Stimulated activated CD8-positive, alpha-beta memory T cell treated with anti-CD3 and anti-CD28 coated beads, Interleukin-15, amount 100 ng/mL, for 1 hour (primary cell): ENCODE measurements at places on chromosomes 1 and 21.

- no peak for DNase-seq
Observed at GRCh38 chr1:78214334-78214733, 168.6 kb downstream of the GIPC2 start.

GRCh38 chr1:161531986-161532643 lies 7.8 kb downstream of the HSPA6 start:
- DNase-seq, result no peak

DNA sequence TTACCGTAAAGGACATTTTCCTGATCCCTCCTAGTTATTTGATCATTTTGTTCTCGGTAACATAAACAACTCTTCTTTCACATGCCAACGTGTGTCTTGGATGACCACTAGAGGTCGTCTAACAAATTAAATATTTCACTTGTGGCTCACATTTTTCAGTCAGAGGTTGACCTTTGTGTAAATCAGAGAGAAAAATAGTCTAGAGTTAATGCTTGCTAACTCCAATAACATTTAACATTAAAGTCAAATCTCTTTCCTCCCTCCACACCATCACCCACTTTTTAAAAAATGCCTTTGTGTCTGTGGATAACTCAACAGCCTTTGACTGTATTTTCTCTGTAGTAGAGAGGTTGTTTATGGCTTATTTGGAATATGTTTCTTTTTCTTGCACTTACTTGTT lies 220.5 kb upstream of the B3GALT2 start:
- no peak for DNase-seq

DNA sequence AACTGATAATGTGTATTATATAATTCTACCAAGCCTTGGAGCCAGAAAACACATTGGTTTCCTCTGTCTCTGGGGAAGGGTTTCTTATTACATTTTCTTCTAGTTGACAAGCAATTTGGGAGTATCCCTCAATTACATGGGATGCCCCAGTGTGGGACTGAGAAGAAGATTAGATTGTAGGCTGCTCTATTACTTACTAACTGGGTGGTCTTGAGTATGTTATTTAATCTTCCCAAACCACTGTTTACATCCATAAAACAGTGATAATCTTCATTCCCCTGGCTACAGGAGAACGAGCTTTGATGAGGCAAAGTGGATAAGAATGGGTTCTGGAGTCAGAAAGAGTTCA lies 105.8 kb downstream of the TSEN15 start:
- no peak for DNase-seq

DNA sequence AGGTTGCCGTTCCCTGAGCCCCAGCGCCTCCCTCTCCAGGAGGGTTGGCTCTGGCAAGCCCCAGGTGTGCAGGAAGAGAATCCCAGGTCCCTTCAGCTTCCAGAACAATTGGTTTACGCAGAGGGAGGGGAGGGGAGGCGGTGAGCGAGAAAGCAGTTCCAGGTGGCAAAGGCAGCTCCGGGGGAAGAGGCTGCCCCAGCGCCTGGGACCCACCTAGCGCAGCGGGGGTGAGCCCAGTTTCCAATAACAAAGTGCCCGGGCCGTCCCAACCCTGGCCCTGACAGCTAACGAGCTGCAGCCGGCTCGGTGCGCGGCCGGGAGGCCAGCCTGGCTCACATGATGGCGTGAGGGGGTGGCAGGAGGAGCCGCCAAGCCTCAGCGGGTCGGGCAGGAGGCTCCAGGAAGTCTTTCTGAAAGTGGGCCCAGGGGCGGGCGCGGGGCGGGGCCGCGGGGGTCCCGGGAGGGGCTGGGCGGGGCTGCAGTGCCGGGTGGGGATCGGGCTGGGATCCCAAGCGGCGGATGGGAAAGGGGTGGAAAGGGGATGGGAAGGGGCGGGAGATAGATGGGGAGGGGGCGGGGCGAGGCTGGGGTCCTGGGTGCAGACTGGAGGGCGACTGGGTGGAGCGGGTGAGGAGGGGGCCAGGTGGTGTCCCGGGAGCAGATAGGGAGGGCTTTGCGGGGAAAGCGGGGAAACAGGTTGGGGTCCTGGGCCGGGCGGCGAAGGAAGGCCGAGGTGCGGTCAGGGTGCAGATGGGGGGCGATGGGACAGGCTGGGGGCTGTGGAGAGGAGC lies 22.8 kb downstream of the DHRS3 start:
- DNase-seq, result no peak

DNA sequence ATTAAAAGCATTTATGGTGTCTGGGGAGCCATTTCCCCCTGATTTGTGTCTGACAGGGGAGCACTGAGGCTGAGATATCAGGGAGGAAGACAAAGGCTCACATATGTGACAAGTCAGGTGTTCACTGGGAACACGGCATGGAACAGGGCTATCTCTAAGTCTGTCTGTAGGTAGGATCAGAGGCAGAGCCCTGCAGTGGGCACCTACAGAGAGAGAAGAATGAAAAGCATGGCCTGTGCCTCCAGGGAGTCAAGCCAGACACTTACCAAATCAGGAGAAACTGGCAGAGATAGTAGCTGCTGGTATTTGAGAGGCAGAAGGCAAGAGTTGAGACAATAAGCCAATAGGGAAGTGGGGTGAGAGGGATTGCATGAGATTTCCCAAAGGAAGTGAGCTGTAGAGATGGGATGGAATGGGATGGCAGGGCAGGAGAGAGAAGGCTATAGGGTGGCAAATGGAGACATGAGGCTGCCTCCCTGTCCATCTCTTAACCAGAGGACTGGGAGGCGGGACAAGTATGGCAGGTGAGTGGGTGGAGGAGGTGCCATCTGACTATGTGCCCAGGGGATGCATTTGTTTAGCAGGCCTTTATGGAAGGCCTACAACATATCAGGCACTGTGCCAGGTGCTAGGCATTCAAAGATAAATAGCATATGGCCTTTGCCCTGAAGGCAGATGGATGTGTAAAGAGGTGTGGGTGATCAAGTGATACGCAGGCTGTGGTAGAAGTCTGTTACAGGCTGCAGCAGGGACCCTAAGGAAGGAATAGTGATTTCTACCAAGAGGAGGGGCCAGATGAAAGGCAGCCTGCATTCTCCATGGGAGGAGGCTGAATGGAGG lies 136.2 kb upstream of the IPO9 start:
- DNase-seq, result no peak

DNA sequence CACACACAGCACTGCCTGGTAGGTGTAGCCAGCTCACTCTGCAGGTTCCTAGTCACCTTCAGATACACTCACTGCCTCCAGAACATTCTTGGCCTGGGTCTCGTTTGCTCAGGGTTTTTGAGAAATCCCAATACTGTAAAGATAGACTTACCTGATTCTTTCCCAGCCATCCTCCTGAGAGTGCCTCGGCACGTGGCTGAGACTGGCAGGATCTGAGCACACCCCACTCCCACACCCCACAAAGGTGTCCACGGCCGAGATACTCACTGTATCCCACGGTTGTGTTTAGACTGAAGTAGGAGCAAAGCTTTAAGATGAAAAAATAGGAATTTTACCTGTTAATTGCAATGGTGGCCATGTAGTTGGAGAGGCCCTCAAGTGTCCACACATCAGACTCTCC lies 33.4 kb downstream of the SNAP47 start:
- DNase-seq, result no peak

DNA sequence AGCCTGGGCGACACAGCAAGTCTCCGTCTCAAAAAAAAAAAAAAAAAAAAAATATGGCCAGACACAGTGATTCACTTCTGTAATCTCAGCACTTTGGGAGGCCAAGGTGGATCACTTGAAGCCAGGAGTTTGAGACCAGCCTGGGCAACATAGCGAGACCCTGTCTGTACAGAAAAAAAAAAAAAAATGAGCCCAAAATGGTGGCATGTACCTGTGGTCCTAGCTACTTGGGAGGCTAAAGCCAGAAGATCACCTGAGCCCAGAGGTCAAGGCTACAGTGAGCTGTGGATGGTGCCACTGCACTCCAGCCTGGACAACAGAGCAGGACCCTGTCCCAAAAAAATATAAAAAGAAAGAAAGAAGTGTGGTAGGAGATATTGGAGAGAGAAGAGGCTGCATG lies 1.7 kb upstream of the TESK2 start:
- DNase-seq, result no peak

DNA sequence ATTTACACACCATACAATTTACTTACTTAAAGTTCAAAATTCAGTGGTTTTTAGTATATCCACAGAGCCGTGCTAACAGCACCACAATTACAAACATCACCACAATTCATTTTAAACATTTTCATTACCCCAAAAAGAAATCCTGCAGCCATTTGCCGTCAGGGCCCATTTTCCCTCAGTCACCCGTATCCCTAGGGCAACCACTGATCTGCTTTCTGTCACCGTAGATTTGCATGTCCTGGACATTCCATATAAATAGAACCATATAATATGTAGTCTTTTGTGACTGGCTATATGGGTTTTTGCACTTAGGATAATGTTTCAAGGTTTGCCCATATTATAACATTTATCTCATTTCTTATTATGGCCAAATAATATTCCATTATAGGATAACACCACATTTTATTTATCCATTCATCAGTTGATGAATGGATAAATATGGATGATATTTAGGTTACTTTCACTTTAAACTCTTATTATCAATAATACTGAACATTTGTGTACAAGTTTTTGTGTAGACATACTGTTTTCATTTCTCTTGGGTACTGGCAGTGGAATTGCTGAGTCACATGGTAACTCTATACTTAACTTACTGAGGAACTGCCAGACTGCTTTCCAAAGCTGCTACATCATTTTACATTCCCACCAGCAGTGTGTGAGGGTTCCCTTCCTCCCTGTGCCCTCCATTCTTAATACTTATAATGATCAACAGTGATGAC lies 68.9 kb downstream of the ST3GAL3 start:
- no peak for DNase-seq

DNA sequence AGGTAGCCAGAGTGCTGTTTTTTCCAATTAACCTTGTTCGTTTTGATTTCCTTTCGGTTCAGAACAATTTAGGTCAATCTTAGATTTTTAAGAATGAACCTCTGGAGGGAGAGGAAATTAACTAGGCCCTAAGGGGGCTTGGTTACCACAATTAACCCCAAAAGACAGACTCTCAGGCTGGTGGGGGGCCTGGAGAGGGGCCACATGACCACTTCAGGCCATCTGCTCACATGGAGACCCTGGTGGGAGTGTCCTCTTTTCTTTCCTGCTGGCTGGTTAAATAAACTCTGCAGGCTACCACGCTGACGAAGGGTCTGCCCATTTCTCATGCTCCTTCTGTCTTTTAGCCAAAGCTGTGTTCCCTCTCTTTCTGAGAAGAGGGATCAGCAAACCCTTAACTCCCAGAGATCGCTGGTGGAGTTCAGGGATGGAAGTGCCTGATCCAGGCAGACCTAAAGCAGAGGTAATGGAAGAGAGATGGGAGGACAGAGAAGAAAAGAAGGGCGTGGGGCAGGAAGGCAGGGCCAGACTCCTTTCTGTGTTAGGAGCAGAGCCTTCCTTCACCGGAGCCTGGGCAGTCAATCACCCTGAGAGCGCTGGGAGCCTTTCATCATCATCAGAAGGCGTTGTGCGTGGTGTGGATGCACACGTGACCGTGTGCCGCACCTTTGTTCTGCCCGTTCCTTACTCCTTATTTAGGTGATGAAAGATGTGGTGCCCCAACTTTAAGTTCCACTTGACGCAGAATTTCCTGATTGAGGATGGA lies 58.5 kb downstream of the KIF26B start:
- DNase-seq, result no peak

GRCh38 chr1:247386217-247386616 lies 29.8 kb upstream of the NLRP3 start:
- DNase-seq, result no peak

GRCh38 chr1:177945943-177946650 lies 23.8 kb downstream of the SEC16B start:
- DNase-seq, result no peak

GRCh38 chr1:67696708-67697107 lies 11.7 kb downstream of the GADD45A start:
- no peak for DNase-seq

- DNase-seq, result no peak
Observed at GRCh38 chr1:84214115-84214956, 70.3 kb downstream of the PRKACB start.

GRCh38 chr1:221837896-221838295 lies 96.0 kb upstream of the DUSP10 start:
- DNase-seq, result no peak

- no peak for DNase-seq
Observed at GRCh38 chr21:29800056-29800455, 139.7 kb downstream of the GRIK1 start.

DNA sequence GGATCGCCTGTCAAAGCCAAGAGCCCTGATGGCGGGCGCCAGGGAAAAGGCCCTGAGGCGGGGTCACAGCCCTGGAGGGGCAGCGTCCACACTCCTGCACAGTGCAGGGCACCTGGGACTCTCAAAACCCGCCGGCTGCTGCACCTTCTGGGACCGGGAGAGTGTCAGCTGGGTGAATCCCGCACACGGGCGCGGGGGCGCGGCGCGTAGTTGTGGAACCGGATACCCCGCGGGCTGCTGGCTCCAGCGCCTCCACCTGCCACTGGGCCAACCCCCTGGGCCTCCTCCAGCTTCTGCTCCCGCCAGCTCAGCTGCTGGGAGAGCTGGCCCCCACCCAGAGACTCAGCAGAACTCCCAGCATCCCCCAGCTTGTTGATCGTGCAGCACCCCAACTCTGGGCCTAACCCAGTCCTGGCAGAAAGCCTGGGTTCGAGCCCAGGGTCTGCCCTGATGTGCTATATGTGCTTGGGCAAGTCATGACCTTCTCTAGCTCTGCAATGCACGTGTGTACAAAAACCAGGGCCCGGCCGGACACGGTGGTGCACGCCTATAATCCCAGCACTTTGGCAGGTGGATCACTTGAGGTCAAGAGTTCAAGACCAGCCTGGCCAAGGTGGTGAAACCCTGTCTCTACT lies 33.8 kb downstream of the NECAP2 start:
- no peak for DNase-seq

GRCh38 chr1:36084497-36085115 lies 712 bp downstream of the TEKT2 start:
- DNase-seq, result no peak

DNA sequence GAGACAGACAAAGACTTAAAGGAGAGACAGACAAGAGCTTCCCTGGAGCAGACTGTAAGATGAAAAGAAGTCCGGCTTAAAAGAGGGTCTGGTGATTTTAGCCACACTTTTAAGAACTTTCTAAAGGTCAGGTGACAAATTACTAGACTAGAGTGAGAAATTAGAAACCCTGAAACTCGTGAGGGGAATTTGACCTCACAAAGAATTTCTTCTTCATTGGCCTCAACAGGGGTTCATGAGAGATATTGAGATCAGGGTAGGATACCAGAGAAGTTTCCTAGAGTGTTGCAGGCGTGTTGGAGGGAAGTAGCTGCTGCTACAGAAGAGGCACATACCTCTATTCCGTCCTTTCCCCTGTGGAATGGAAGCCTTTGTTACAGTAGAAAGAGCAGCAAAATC lies 884.4 kb downstream of the KCNT2 start:
- DNase-seq, result no peak

DNA sequence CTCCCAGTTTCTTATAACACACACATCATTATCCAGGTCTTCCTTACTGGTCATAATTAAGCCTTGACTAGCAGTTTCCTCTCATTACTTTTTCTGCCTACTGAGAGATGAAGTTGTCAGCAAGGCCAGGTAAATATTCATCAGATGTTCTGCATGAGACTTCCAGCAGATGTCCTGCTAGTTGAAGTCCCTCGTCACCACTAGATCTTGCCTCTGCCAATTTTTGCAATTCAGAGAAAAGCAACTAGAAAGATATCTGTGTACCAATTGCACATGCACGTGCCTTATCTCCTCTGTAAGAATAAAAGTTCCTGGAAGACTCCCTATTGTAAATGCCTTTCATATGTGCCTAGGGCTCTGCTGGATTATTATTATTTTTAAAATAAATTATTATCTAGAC lies 18.3 kb downstream of the ACKR1 start:
- no peak for DNase-seq
